Progenitor cell of endocrine pancreas (in vitro differentiated cells): ENCODE measurements at places on chromosomes 7 and 10. TPM values are rescaled to one million over a fixed set of nuclear protein-coding genes. Genes with fewer than 3 reads are reported as not detected.

MAD1L1 gene
- 49.8 and 50.6 TPM in 2 replicates for total RNA-seq

C10orf67 gene
- 0.38 TPM in 1 of 2 replicates, not detected in the other for total RNA-seq

WASHC2C gene
- 51.8 and 61.0 TPM in 2 replicates for total RNA-seq

CNOT4 gene
- total RNA-seq: 30.1 and 34.3 TPM in 2 replicates
